Left ventricle myocardium inferior (tissue), 1 donor: ENCODE measurements at places on chromosomes 13 and 19.

DNA sequence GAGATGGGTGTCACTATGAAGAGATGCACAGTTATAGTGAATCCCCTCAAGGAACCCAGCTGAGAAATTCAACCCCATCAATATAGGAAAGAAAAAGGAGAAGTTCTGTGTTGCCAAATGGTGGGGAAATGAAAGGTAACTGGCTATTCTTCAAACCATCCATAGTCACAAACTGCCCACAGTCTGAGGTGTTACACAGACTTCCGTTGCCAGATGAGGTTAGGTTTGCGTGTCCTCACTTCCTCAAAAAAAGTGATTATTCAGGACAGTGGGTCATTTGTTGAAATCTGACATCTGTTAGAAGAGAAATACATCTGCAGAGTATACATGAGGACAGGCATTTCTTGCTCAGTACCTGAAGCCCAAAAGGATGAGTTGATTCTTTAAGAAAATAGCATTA lies 9.0 kb downstream of the SIGLEC5 start:
- DNase-seq: no peak

GRCh38 chr13:21973437-21974125 lies 302.7 kb downstream of the FGF9 start:
- DNase-seq: no peak

- DNase-seq: no peak
Observed at GRCh38 chr19:45400192-45400591, 4.7 kb downstream of the PPP1R13L start.

GRCh38 chr13:42891591-42891990 lies 100.5 kb downstream of the EPSTI1 start:
- no peak for DNase-seq
